Cortex of kidney (tissue), 1 donor: ENCODE measurements at places on chromosomes 6 and 20.

DNA sequence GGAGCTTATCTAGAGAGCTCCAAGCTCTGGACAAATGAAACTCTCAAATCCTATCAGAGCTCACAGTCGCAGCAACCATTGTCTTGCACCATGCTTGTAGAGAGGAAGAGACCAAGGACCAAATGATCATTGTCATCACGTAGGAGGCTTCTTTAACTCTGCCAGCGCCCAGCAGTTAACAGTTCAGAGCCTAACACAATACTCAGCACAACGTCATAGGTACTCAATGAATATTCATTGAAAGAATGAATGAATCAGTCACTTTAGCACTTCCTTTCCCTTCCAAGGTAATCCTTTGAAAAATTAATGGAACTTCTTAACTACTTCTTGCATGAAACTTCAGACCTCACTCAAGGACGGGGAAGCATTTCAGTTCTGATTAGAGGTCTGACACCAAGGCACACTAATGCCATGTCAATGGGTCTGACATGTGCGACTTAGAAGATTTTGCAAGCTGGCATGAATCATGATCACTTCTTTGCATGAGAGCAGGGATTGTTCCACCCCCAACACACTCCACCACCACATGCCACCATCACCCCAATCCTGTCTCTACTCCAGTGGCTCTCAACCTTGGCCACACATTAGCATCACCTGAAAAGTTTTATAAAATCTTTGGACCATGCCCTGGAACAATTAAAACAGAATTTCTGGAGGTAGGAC is 45.1 kb downstream of the KHDC1L start:
- no peak for DNase-seq

DNA sequence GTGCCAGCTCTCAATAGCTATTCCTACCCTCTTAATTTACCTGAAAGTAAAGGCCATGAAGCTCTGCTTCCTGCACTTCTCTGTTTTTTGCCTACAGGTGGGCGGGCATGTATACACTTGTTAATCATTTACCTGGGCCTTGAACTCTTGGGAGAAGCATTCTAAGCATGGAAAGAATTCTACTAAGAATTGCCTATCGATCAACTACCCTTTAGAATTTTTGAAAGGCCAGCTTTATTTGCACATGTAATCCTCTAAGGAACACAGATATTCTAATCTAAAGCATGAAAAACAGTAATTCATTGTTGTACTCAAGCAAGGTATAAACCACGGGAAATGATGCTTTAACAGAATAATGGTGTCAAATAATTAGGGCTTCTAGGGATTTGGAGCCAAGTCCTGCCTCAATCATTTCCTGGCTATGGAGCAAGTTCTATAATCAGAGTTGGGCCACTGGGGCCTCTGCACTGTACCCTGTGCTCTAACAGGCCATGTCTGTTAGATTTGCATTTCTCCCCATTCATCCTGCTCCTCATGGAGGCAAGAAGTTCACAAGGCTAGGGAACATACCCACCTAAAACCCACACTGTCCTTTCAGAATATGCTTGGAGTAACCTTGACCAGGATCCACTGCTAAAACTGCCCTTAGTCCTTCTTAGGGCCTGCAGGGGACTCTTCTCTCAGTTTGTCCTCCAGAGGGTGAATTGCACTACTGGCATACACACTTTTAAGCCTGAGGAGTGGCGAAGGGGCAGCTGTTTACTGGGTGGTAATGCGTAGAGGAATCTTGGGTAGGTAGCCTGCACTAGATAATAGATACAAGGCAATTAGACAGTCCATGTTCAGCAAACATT is 276.4 kb upstream of the JAG1 start:
- no peak for DNase-seq

- no peak for DNase-seq
These were observed 110.5 kb downstream of the HAO1 start for GRCh38 chr20:7829776-7830175.

DNA sequence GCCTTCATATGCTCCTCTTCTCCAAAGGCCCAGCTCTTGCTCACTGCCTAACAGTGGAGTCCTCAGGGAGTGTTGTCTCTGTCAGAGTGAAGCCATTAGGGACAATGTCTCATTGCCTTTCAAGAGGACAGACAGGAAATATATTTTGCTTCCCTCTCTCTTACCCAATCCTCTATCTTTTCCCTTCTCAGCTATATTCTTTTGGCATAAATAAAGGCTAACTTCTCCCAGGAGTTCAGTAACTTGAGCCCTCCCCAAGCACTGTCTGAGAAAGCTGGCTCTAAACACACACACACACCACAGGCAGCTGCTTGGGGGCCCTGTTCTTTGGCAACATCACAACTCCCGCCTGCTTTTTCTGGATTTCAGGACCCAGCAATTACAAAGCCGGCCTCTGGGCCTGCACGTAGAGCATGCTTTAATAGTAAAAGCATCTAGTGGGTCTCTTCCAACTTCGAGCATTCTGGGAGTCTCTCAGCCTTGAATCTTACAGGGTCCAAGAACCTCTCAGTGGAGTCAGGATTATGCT is 34.7 kb upstream of the LAMA4 start:
- no peak for DNase-seq

GRCh38 chr6:22250486-22250885 is 46.4 kb downstream of the PRL start:
- no peak for DNase-seq

GRCh38 chr6:91600561-91600960 is 1013.7 kb upstream of the MAP3K7 start:
- no peak for DNase-seq

GRCh38 chr20:44686934-44687333 is 28.2 kb upstream of the CCN5 start:
- no peak for DNase-seq

- no peak for DNase-seq
These were observed 15.7 kb downstream of the GMDS start for GRCh38 chr6:2229742-2230141.

DNA sequence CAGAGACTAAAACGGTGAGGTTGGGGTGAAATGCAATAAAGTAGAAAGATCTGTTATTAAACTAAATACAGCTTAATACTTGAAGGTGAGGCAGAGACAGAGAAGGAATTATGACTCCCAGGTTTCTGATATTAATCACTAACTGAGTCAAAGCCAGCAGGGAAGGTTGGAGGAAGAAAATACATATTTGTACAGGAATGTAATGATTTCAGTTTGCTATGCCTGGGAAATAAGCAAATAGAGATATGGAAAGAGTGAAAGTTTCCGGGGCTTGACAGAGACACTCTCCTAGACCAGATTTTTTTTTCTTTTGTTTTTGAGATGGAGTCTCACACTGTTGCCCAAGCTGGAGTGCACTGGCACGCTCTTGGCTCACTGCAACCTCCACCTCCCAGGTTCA is 76.8 kb downstream of the PTPRK start:
- DNase-seq = no peak

DNA sequence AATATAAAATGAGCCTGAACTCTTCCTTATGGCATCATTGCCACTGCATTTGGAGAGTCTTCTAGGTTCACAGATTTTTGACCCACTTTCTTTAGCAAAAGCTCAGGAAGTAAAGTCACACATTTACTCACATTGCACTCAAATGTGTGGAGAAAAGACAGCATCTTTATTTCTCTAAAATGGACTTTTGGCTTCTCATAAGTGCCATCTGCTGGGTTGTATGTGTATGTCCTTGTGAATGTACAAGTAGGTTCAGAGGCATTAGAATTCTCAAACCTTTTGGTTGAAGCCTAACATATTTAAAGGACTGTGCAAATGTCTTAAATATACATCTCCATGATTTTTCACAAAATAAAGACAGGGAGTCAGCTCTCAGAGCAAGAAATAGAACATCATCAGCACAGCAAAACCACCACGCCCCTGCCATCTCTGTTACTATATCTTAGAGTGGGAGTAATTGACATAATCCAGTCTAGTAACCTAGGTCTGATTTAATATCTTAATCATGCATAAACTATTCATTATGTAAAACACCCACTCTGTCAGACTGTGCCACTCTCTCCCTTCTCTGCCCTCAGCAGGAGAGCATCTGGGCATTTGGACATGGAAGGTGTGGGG is 42.2 kb upstream of the SPTLC3 start:
- no peak for DNase-seq

DNA sequence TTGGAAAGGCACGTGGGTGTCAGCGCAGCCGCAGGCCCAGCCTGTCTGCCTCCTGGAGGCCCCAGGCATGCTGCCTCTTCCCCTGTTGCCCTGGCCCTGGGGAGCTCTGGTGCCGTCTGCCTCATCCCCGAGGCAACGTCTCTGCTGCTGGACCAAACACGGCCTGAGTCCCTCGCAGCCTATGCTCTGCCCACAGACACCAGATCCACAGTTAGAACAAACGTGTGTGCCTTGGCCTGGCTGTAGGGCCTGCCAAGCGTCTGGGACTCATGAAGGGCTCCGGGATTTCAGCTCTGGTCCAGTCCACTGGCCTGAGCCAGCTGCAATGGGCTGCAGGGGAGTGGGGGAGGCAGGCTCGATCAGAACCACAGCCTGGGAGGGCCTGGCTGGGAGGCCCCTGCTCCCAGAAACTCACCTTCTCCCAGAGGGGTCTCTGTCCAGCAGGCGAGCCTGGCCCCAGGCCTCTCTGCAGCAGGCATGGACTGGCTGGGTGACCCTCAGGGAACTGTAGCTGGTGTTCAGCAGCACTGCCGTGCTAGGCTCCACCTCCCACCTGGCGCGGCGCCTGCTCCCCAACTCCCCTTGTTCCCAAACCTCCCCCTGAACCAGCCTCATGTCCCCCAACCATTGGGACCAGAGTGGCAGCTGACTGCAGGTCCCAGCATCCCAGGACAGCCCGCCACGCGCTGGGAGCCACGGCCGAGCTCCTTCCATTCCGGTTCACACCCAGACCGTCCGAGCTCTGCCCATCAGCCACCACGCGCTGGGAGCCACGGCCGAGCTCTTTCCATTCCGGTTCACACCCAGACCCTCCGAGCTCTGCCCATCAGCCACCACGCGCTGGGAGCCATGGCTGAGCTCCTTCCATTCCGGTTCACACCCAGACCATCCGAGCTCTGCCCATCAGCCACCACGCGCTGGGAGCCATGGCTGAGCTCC is 197.0 kb downstream of the DLL1 start:
- DNase-seq = no peak

- DNase-seq = no peak
These were observed 25.5 kb downstream of the FASTKD5 start for GRCh38 chr20:3134151-3134550.

- no peak for DNase-seq
These were observed 125.1 kb downstream of the CDK19 start for GRCh38 chr6:110690106-110690654.

- no peak for DNase-seq
These were observed 20.8 kb downstream of the ULBP3 start for GRCh38 chr6:150048099-150048498.

DNA sequence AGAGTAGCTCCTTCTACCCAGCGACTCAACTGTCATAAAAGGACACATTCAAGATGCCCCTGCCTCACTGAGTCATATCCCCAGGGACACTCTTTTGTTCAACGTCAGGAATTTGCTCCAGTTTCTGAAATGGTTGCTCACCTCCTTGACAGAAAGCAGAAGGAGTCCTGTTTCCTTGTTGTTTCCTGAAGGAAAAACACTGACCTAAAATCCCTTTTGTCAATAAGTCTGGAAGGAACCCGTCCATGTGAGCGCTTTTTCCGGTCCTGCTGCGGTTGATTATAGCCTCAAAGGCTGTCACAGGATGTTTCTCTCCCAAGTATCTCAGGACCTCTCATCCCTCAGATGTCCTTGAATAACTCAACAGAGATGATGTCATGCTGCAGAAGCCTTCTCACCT is 113.6 kb upstream of the PLEKHG1 start:
- DNase-seq = no peak

GRCh38 chr20:11431621-11432020 is 486.1 kb upstream of the BTBD3 start:
- no peak for DNase-seq

DNA sequence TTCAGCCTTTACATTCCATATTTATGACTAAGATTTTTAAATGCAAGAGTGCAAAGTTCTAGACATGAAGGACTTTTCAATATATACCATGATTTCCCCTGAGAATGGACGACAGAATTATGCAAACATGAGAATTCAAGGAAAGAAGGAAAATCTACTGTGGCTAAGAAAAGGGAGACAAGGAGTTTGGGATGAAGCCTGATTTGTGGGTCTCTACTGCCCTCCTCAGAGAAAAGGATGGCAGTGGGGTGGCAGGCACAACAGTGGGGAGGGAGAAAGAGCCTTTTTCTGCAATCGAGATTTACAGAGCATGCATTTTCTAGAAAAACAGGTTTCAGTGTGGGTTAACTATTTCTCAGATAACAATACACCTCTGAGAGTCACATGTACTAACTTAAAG is 466.9 kb upstream of the NRSN1 start:
- DNase-seq = no peak

DNA sequence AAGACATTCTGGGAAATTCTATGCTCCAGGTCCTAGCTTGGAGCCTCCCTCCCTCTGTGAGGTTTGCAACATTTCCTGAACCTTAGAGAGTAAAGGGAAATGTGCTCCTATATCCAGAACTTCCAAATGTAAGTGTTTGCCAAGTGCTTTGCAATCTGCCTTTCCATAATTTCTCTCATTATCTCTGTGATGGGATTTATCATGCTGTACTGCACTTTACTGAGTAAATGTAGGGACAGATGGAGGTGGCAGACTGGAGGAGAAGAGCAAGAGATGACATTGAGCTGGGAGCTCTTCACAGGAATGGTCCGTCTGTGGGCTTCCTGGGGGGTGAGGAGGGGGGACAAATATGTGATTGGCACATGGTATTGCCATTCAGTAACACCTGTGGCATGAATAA is 184.3 kb downstream of the SOX4 start:
- DNase-seq = no peak

- DNase-seq = no peak
These were observed 30.1 kb downstream of the KIF25 start for GRCh38 chr6:168027521-168027920.

DNA sequence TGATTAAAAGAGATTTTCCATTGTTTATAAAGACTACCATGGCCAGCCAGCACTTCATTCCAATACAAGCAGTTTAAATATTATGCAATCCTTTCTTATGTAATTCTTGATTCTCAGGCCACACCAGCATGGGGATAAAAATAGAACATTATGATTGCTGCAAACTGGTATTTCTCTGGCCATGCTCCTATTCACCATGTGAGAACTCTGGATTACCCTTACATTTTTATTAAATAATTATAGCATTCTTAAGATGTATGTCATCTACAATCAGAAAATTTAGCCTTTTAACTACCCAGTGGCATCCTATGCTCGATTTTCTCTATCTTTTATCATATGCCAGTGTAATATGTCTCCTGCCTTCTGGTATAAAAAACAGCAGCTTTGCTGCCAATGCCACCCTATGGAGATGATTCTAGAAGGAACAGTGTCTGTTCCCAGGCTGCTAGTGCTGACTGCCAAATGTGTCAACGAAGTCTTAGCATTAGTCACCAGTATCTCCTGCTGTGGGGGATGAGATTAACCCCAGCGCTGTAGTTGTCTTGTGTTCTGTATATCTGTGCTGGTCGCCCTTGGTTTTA is 501.4 kb downstream of the BCKDHB start:
- DNase-seq = no peak

- no peak for DNase-seq
These were observed 37.7 kb upstream of the NOL4L start for GRCh38 chr20:32622585-32623468.

DNA sequence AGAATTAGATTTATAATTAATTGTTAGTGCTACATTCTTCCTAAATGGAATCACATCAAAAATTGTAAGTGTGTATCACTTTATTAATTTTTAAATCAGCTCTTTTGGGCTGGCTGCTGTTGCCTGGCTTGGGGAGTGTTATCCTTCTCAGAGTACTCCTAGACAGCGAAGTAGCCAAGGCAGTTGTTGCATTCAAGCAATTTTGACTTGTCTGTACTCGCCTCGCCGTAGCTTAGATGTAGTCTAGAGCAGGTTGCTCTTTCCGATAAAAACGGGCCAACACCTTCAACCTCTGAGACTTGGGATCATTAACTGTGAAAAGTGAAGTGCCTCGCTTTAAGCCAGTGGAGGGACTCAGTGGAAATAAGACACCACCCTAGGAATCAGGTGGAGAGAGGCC is 151.3 kb downstream of the FARS2 start:
- DNase-seq = no peak
